Vagina (tissue), 2 donors: ENCODE measurements at places on chromosomes 3 and 15. TPM values are rescaled to one million over a fixed set of nuclear protein-coding genes. Genes with fewer than 3 reads are reported as not detected.

Gene C3orf85
- total RNA-seq = not detected

Gene TEX55
- not detected for total RNA-seq

Gene CCR8
- not detected for total RNA-seq

Gene STT3B
- total RNA-seq = 65.3 TPM

Gene GMPS
- total RNA-seq = 29.2 TPM

Gene PIGB
- total RNA-seq = 6.9 TPM

Gene NLGN1
- total RNA-seq = 4.7 TPM

Gene GOLGA6B
- not detected for total RNA-seq

Gene BNC1
- total RNA-seq = 18.2 TPM

Gene KBTBD12
- not detected for total RNA-seq

Gene ASB14
- not detected for total RNA-seq

Gene CD86
- 0.98 TPM for total RNA-seq

Gene FLNB
- 147 TPM for total RNA-seq

Gene CTXN2
- total RNA-seq = not detected

Gene ARGFX
- total RNA-seq = not detected

Gene SEMA5B
- 0.25 TPM for total RNA-seq

Gene GOLGA8S
- total RNA-seq = not detected

Gene GLDN
- 5.9 TPM for total RNA-seq
